G401 (cell line): ENCODE measurements at places on chromosomes 11 and 22. TPM values are rescaled to one million over a fixed set of nuclear protein-coding genes. Genes with fewer than 3 reads are reported as not detected.

LRRC32 gene
- total RNA-seq = 0.49 TPM in 1 of 2 replicates, not detected in the other

ANGPTL5 gene
- not detected in 2 replicates for total RNA-seq

CDC42EP2 gene
- total RNA-seq = 4.6 TPM in 1 of 2 replicates, not detected in the other

PANX1 gene
- 5.7 and 7.0 TPM in 2 replicates for total RNA-seq

RCOR2 gene
- total RNA-seq = 53.3 and 54.9 TPM in 2 replicates

SCN4B gene
- not detected in 2 replicates for total RNA-seq

ADM2 gene
- total RNA-seq = not detected in 2 replicates

DUSP8 gene
- 1.5 and 8.9 TPM in 2 replicates for total RNA-seq

DNA sequence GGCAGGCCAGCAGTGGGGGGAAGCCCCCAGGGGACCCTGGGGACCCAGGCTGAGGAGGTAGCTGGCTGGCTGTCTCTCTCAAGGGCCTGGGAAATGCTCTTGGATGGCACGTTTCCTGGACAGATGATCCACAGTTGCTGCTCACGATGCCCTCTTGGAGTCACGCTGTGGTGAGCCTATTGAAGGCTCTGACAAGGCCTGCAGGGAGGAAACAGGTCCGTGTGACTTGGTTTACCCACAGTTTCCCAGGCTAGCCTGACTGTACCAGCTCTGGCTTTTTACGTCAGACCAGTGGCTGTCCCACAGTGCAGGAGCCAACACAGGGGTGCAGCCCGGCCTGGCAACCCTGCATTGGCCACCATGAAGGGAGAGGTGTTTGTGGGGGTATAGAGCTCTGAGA is 29.2 kb upstream of the PPARA start:
- DNase-seq = no peak

DNA sequence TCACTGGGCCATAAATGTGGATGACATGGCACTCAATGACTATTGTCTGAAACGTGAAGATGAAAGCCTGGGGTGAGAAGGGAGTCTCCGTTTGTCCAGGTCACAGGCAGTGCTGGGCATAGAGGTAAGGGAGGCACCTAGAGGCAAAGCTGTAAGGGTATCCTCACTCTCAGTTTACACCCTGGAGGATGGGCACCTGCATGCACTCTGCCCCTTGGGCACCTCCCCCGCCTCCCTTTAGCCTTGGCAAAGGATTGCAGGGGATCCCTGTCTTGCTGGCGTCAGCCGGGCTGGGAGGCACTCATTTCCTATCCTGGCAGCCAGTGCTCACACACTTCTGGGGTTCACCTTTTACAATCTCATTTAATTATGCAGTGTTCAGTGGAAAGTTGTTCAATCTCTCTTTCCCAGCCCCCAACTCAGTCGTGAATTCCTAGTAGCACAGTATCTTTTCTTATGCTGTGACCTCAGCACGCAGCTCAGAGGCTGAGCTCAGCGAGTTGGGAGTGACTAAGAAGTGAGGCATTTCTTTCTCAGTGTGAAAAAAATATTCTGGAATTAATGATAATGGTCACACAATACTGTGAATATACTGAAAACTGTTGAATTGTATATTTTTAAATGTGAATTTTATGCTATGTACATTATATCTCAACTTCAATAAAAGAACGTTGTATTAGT is 866.6 kb downstream of the BRD1 start:
- DNase-seq = no peak

- no peak for DNase-seq
These were observed 64.0 kb upstream of the SLC6A5 start for GRCh38 chr11:20535271-20535881.

DNA sequence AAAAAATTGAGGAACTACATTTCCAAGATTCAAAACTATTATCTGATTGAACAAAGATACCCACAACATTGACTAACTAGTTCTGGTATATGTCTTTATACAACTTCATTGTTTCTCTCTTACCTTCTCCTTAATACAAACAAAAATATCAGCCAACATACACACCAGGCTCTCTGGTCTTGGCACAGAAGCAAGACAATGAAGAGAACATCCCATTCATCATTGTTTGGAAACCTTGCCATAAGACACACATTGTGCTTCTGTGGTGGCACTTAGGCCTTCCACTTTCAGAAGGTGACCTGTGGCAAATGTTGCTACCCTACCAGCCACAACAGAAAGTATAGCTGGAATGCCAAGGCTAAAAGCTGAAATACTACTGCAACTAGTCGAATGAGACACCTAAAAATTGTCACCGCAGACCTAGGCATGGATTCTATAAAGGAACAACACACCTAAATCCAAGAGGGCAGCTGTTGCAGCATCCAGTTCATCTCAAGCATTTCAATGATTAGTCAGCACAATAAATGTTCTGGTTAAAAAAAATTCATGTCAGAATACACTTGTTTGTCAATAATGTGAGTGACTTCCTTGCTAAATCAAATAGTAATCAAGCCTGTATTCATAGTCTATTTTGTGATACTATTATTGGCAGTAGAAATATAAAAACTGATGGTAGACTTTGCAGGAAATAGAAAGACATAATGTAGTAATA is 26.3 kb downstream of the MAP6 start:
- DNase-seq = no peak

DNA sequence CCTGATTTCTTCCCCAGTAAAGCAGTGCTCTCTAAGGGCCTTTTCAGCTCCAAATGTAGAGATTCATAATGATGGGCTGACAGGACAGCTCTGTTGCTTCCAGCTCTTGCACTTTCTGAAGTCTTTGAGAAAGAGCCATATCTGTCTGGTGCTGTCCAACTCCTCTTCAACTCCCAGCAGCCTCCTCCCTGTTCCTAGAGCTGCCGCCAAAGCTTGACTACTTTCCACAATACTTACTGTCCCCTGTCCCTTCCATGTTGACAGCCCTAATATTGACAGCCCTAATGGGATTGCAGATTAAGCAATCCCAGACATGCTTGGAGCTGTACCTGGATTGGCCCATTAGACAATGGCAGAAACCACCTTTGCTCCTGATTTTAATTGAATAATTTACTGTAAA is 29.6 kb downstream of the INSC start:
- DNase-seq = no peak

DNA sequence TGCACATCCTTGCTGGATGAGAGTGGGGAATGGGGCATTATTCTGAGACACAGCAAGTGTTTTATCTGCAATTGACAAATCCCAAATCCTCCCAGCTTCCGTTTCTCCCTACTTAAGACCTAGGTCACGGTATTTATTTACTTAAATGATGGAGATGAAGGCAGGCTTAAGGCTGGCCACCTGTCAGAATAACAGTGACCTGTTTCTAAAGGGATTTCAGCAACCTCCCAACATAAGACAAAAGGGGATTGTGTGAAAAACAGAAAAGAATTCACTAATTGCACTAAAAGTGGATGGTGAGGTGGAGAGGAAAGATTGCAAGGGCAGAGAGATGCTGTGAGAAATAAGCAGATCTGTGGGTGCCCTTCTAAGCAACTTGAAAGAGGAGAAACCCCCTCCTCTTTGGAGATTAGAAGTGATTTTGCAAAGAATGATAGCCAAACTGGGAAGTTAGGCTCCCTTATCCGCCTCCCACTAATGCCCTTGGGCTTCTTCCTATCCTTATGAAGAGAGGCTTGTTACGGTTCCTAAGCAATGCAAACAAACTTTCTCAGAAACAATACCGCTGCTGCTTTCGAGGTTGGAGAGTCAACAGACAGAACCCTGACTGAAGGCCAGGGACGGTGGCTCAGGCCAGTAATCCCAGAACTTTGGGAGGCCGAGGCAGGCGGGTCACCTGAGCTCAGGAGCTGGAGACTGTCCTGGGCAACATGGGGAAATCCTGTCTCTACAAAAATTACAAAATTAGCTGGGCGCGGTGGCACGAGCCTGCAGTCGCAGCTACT is 84.3 kb downstream of the ARL14EP start:
- no peak for DNase-seq

- DNase-seq = no peak
These were observed 23.5 kb upstream of the P2RY6 start for GRCh38 chr11:73248526-73249185.

GRCh38 chr22:34334893-34335292 is 414.6 kb upstream of the LARGE1 start:
- no peak for DNase-seq

DNA sequence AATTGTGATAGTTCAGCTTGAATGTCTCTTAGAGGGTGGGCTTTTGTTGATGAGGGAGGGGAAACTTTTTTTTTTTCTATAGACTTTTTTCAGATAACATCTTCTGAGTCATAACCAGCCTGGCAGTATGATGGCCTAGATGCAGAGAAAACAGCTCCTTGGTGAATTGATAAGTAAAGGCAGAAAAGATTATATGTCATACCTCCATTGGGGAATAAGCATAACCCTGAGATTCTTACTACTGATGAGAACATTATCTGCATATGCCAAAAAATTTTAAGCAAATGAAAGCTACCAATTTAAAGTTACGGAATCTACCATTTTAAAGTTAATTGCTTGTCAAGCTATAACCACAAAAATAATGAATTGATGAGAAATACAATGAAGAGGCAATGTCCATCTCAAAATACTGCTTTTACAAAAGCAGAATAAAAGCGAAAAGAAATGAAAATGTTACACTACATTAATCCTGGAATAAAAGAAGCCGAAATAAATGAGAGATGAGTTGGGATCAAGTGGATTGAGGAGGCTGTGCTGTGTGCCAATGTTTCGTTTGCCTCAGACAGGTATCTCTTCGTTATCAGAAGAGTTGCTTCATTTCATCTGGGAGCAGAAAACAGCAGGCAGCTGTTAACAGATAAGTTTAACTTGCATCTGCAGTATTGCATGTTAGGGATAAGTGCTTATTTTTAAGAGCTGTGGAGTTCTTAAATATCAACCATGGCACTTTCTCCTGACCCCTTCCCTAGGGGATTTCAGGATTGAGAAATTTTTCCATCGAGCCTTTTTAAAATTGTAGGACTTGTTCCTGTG is 3.9 kb downstream of the MALAT1 start:
- no peak for DNase-seq

DNA sequence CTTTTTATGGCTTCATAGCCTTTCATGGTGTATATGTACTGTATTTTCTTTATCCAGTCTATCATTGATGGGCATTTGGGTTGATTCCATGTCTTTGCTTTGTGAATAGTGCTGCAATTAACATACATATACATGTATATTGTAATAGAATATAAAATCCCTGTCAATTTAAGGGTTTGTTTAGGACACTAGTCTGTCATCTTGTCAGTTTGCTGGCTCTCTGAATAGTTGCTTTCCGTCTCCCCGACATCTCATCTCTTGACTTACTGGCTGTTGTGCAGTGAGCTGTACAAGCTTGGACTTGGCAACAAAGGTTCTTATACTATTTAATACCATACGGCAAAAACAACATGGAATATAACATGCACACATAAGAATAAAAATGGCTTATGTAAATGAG is 1487.5 kb downstream of the LRRC4C start:
- no peak for DNase-seq

- no peak for DNase-seq
These were observed 15.3 kb upstream of the ZC3H12C start for GRCh38 chr11:110077831-110078325.
